ENCODE measurements at places on chromosomes 13 and 19.

DNA sequence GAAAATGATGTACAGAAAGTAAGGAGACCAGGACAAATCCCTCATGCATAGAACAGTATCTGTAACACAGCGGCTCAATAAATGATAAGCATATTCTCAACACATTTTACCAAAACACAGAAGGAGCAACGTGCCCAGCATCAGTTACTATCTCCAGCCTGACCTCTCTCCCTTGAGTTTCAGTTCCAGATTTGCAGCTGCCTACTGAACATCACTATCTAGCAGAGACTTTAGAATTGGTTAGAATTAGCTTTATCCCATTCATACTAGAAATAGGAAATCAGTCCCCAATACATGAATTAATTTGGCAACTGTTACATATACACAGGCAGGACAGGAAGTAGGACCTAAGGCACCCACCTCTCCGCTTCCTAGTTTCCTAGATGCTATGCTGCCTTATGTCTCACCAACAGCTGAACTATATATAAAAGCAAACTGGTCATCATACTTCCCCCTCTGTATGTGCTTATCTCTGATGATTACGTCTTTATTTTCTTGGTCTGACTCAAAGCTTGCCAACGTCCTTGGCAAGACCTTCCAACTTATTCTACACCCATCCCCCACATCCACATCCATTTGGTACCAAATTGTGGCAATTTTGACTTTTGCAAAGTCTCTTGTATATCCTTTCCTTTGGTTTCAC is 61.1 kb downstream of the SACS start:
- peak overlapping the region; percentile 41 for H3K4me3 ChIP-seq
- H3K36me3 ChIP-seq = peaks cover 10% of the 10 kb centered on the region
- no peaks in the 10 kb centered on the region for H3K27me3 ChIP-seq

GRCh38 chr13:83297586-83298290 is 584.5 kb downstream of the SLITRK1 start:
- H3K27ac ChIP-seq = no peak overlapping the region
- no peak for DNase-seq
- H3K36me3 ChIP-seq = no peaks in the 10 kb centered on the region
- no peaks in the 10 kb centered on the region for H3K27me3 ChIP-seq
- no peak overlapping the region for H3K4me3 ChIP-seq

GRCh38 chr13:57739089-57739488 is 107.5 kb downstream of the PCDH17 start:
- no peaks in the 10 kb centered on the region for H3K36me3 ChIP-seq
- no peaks in the 10 kb centered on the region for H3K4me1 ChIP-seq
- H3K27ac ChIP-seq = no peak overlapping the region
- no peak overlapping the region for H3K4me3 ChIP-seq

GRCh38 chr19:38657633-38658222 is 10.3 kb downstream of the ACTN4 start:
- H3K4me3 ChIP-seq = peak overlapping the region; percentile 82
- H3K4me1 ChIP-seq = peaks cover 53% of the 10 kb centered on the region
- peak; percentile 36 for DNase-seq

GRCh38 chr13:93409001-93409400 is 182.4 kb downstream of the GPC6 start:
- DNase-seq = no peak
- H3K36me3 ChIP-seq = no peaks in the 10 kb centered on the region
- H3K4me1 ChIP-seq = no peaks in the 10 kb centered on the region
- no peaks in the 10 kb centered on the region for H3K27me3 ChIP-seq
- no peak overlapping the region for H3K4me3 ChIP-seq
- no peak overlapping the region for H3K27ac ChIP-seq

GRCh38 chr19:20422216-20423205 is 143.1 kb downstream of the ZNF737 start:
- no peak overlapping the region for H3K27ac ChIP-seq
- peak overlapping the region; percentile 98 for H3K4me3 ChIP-seq
- H3K27me3 ChIP-seq = no peaks in the 10 kb centered on the region

GRCh38 chr13:40285634-40286033 is 380.8 kb downstream of the FOXO1 start:
- peaks cover 3% of the 10 kb centered on the region for H3K4me1 ChIP-seq
- H3K36me3 ChIP-seq = peaks cover 4% of the 10 kb centered on the region
- H3K4me3 ChIP-seq = no peak overlapping the region
- no peak overlapping the region for H3K27ac ChIP-seq
- no peak for DNase-seq

DNA sequence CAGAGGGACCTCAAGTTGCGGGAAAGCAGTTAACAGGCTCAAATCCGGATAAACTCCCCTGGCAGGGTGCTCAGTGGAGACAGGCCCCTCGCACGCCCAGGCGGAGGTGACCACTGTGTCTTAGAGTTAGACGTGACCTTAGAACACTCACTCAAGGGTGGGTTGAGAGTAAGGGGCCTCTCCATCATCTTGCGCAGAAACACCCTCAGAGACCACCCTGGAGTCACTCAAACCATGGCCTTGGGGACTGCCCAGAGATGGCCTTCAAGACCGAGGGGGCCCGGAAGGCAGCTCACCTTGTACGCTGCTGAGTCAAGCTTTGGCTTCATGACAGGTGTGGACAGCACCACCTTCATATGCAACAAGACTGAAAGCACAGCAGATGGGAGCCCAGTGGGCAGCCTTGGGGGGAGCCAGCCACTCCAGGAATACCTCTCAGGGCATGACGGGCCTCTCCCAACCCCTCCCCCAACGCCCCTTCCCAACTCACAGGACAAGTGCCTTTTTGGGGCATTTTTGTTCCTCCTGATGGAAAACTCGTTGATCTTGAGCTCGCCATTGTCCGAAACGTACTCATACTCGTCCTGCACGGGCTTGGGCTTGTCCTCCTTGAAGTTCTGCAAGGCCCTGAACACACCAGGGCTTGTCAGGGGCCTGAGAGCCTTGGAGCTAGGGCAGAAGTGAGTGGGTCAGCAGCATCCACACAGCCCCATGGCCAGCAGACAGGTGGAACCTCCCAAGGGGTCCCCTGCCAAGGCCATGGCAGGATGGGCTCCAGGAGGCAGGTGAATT is 229.2 kb downstream of the TUBA3C start:
- no peak for DNase-seq
- H3K27me3 ChIP-seq = no peaks in the 10 kb centered on the region
- H3K4me3 ChIP-seq = no peak overlapping the region

- no peak for DNase-seq
- H3K27ac ChIP-seq = no peak overlapping the region
- H3K4me1 ChIP-seq = no peaks in the 10 kb centered on the region
- H3K36me3 ChIP-seq = no peaks in the 10 kb centered on the region
- H3K4me3 ChIP-seq = no peak overlapping the region
These were observed 29.4 kb upstream of the STK24 start for GRCh38 chr13:98606296-98606695.

GRCh38 chr19:13207846-13208671 is 57.8 kb downstream of the IER2 start:
- no peaks in the 10 kb centered on the region for H3K27me3 ChIP-seq
- H3K27ac ChIP-seq = peak overlapping the region; percentile 92
- no peak for DNase-seq
- H3K4me1 ChIP-seq = peaks cover 17% of the 10 kb centered on the region
- H3K4me3 ChIP-seq = peak overlapping the region; percentile 97

DNA sequence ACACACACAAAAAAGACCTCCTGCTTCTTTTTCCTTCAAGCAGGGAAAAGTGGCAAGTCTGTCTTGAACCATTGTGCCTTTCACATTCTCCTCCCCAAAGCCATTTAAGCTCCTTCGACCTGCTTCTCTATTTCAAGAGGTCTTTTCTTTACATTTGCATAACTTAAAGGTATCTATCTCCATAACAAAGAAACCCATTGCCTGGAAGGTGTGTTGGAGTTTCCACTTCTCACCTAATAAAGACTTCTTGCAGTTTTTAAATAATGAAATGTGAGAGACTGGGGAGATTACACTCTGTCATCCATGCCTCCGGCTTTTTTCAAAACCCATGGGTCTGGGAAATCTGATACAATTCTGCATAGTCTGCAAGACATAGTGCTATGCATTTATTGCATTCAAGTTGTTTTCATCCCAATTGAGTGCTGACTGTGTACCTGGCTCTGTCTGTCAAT is 41.8 kb upstream of the NBEA start:
- no peaks in the 10 kb centered on the region for H3K27me3 ChIP-seq
- H3K4me3 ChIP-seq = no peak overlapping the region
- no peak for DNase-seq
- no peak overlapping the region for H3K27ac ChIP-seq

DNA sequence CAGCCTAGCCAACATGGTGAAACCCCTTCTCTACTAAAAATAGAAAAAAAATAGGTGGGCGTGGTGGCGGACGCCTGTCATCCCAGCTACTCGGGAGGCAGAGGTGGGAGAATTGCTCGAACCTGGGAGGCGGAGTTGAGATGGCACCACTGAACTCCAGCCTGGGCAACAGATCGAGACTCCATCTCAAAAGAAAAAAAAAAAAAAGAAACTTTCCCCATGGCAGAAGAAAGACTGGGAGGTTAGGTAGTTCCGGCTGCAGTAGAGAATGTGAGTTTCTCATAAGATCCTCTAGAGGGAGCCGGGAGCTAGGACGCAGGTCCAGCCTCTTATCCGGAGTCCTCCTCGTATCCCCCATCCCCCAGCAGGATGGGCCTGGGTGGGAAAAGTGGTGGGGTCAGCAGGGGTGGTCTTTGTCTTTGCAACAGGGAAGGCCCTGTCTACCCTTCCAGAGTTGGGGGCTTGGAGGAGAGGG is 13.2 kb upstream of the CREB3L3 start:
- H3K27me3 ChIP-seq = peaks cover 13% of the 10 kb centered on the region
- H3K4me1 ChIP-seq = peaks cover 8% of the 10 kb centered on the region
- peak overlapping the region; percentile 14 for H3K27ac ChIP-seq
- peak overlapping the region; percentile 87 for H3K4me3 ChIP-seq
- H3K36me3 ChIP-seq = peaks cover 2% of the 10 kb centered on the region

DNA sequence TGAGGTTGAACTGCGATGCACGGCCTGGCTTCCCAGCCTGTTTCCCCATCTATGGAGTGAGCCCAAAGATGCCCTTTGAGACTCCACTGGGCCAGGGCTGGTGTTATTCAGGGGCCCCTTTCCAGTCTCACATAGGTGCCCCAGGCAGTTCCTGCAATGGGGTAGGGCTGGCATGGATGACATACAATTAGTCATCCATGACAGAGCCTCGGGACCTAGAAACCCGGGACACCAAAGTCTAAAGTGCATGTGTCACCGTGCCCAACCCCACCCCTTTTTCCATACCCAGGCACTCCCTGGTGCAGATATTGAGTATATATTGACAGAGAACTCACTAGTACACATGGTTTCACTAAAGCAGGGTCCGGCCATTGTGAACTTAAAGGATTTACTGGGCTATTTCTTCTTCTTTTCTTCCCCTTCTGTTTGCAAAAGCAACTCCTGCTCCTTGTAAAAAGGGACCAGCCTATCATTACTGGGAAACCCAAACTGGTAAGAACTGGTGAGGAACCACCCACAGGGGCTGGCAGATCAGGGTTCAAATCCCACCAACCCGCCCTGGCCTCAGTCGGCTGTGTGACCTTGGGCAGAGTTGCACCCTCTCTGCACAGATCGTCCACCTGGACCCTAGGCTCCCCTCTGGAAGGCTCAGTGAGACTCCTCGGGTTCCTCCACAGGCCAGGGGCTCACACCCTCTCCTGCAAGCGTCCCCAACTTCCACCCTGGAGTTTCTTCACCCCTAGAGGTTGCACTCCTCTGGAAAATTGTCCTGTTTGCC is 2.7 kb downstream of the B3GNT3 start:
- H3K4me3 ChIP-seq = no peak overlapping the region
- no peaks in the 10 kb centered on the region for H3K27me3 ChIP-seq
- no peak for DNase-seq
- no peaks in the 10 kb centered on the region for H3K36me3 ChIP-seq

GRCh38 chr13:89490661-89491060 is 1819.5 kb downstream of the SLITRK5 start:
- no peak overlapping the region for H3K4me3 ChIP-seq
- no peaks in the 10 kb centered on the region for H3K27me3 ChIP-seq

DNA sequence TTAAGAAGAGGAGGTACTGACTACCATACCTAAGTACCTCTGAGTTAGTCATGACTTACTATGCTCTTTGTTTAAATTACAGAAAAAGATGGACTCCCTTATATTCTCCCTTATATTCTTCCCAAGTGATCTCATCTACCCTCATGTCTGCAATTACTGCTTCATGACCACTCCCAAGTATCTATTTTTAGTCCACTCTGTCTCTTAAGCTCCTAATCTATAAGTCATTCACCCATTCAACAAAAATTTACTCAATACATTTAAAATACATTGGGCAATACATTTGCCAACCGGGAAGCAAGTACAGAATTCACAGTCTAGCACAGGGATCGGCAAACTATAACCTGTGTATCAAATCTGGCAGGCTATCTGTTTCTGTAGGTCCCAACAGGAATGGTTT is 42.6 kb downstream of the KPNA3 start:
- H3K4me1 ChIP-seq = peaks cover 31% of the 10 kb centered on the region
- H3K27me3 ChIP-seq = no peaks in the 10 kb centered on the region
- no peak for DNase-seq
- H3K36me3 ChIP-seq = no peaks in the 10 kb centered on the region

GRCh38 chr19:51572410-51572809 is 1.3 kb downstream of the ZNF175 start:
- no peak for DNase-seq
- H3K27ac ChIP-seq = no peak overlapping the region
- peaks cover 6% of the 10 kb centered on the region for H3K27me3 ChIP-seq
- peaks cover 20% of the 10 kb centered on the region for H3K4me1 ChIP-seq
- H3K36me3 ChIP-seq = no peaks in the 10 kb centered on the region

DNA sequence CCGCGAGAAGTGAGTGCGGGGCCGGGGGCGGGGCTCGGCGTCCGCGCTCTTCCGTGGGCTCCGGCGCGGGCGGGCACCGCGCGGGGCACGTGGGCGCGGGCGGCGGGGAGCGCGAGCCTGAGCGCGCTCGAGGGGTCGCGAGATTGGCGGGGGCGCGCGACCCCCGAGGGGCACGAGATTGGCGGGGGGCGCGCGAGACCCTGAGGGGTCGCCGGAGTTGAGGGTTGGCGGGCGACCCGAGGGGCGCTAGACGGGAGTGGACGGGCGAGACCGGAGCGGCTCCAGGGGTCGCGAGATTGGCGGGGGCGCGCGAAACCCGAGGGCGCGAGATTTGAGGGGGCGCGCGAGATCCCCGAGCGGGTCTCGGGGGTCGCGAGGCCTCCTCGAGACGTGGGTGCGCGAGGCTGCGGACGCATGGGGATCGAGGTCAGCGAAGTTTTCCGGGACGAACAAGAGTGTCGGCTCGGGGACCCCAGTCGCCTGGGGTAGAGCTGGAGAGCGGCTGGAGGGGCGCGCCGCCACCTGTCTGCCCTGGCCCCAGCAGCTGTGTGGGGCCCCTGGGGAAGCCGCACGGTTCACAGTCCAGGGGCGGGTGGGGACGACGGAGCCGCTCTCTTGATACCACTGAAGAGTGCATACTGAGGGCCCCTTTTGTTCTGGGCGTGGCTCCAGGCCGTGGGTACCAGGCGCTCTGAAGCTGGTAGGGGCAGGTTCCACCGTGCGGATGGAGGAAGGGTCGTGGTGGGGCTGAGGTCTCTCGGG is 682 bp downstream of the SSBP4 start:
- peak overlapping the region; percentile 94 for H3K27ac ChIP-seq
- H3K36me3 ChIP-seq = no peaks in the 10 kb centered on the region
- H3K27me3 ChIP-seq = no peaks in the 10 kb centered on the region
- DNase-seq = no peak
- peak overlapping the region; percentile 97 for H3K4me3 ChIP-seq

GRCh38 chr13:24922387-24922744 is 158.4 kb downstream of the RNF17 start:
- H3K36me3 ChIP-seq = peaks cover 3% of the 10 kb centered on the region
- no peak for DNase-seq
- peaks cover 3% of the 10 kb centered on the region for H3K4me1 ChIP-seq
- H3K27ac ChIP-seq = peak overlapping the region; percentile 90
- H3K4me3 ChIP-seq = peak overlapping the region; percentile 99
- no peaks in the 10 kb centered on the region for H3K27me3 ChIP-seq

- peaks cover 18% of the 10 kb centered on the region for H3K4me1 ChIP-seq
- H3K4me3 ChIP-seq = no peak overlapping the region
- H3K36me3 ChIP-seq = peaks cover 7% of the 10 kb centered on the region
- H3K27me3 ChIP-seq = no peaks in the 10 kb centered on the region
These were observed 56.6 kb downstream of the FRY start for GRCh38 chr13:32087955-32088747.

Measured in T-helper 17 cell (primary cell).